Activated CD4-positive, alpha-beta memory T cell treated with anti-CD3 and anti-CD28 coated beads for 36 hours (primary cell): ENCODE measurements at places on chromosomes 2 and 18. TPM values are rescaled to one million over a fixed set of nuclear protein-coding genes. Genes with fewer than 3 reads are reported as not detected.

The FAM210A gene
- 24.9 TPM for total RNA-seq

The GAD1 gene
- 2.9 TPM for total RNA-seq

The SCN7A gene
- total RNA-seq = not detected

- no peak overlapping the region for H3K27ac ChIP-seq
- no peak overlapping the region for H3K4me3 ChIP-seq
- DNase-seq = no peak
- no peaks in the 10 kb centered on the region for H3K36me3 ChIP-seq
- H3K27me3 ChIP-seq = peaks cover 11% of the 10 kb centered on the region
- no peaks in the 10 kb centered on the region for H3K4me1 ChIP-seq
Measured at GRCh38 chr2:69119104-69119894, 106.3 kb downstream of the ANTXR1 start.

DNA sequence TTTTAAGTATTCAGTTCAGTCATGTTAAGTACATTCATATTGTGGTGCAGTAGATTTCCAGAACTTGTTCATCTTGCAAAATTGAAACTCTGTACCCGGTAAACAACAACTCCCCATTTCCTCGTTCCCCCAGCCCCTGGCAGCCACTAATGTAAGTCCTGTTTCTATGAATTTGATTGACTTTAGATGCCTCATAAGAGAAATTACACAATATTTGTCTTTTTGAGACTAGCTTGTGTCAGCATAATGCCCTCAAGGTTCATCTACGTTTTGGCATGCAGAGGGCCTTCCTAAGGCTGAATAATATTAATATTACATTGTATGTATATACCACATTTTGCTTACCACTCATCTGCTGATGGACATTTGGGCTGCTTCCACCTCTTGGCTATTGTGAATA, 30.9 kb downstream of the METTL21A start:
- H3K27me3 ChIP-seq = no peaks in the 10 kb centered on the region
- peak overlapping the region; percentile 54 for H3K27ac ChIP-seq
- H3K36me3 ChIP-seq = peaks cover 54% of the 10 kb centered on the region

- no peaks in the 10 kb centered on the region for H3K36me3 ChIP-seq
- H3K4me3 ChIP-seq = no peak overlapping the region
- DNase-seq = no peak
- H3K27me3 ChIP-seq = peaks cover 3% of the 10 kb centered on the region
Measured at GRCh38 chr2:96684883-96685576, 42.5 kb downstream of the FER1L5 start.

- peaks cover 46% of the 10 kb centered on the region for H3K4me1 ChIP-seq
- no peak for DNase-seq
- H3K27ac ChIP-seq = no peak overlapping the region
- no peaks in the 10 kb centered on the region for H3K36me3 ChIP-seq
Measured at GRCh38 chr2:190767821-190768220, 112.8 kb upstream of the GLS start.
